M059J (cell line): ENCODE measurements at places on chromosomes 6 and 20.
A peak's percentile ranks its signal among the peaks of the same experiment; 100 is the strongest.

- no peak for DNase-seq
Observed at GRCh38 chr6:151493161-151493803, 535 bp upstream of the CCDC170 start.

- DNase-seq = peak; percentile 99
Observed at GRCh38 chr6:33781131-33781975, 7.6 kb downstream of the LEMD2 start.

DNA sequence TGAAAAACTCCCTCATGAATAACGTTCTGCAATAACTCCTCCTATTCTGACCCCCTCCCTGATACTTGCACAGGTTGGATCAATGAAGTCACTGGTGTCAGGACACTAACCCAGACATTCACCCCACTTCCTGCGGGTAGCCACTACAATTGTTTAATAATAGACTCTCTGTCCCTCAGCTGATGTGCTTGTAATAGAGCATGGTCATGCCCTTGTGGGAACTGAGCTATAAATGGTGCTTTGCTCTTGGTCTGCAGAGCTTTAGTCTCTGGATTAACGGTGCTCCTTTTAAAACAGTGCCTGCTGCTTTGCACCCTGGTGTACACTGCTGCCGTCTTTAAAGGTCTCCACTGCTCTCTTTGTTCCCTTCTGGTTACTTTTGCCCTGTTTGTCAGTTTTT, 127.3 kb downstream of the BACH2 start:
- DNase-seq = no peak

DNA sequence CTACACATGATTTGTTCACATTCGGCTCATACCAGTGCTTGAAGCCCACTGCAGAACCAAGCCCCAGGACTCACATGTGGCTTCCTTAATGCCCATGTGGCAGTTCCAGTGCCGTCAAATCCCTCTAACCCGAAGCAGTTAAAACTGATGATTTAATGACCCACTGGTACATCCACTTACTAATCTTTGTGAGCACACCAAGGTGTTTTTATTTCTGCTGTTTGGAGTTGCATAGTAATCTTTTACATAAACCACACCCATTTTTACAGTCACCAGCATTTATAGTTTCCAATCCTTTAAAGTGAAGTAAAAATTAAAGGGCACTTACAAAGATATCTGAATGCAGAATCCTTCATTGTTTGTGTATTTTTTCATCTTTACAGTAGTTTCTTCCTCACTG, 232.0 kb downstream of the ANKRD60 start:
- DNase-seq = peak; percentile 60

GRCh38 chr20:46512943-46513844, at the start of gene ZNF334:
Gene ZNF334 (minus strand): TSS chr20:46513559. CDS start chr20:46512102, 1,457 bp downstream.
- peak; percentile 69 for DNase-seq

- DNase-seq = peak; percentile 70
Observed at GRCh38 chr6:128713461-128713860, 169.5 kb upstream of the LAMA2 start.

GRCh38 chr20:57124800-57125517, 141.5 kb downstream of the BMP7 start:
- peak; percentile 54 for DNase-seq

GRCh38 chr6:29745386-29745785, 22.2 kb downstream of the HLA-F start:
- no peak for DNase-seq

DNA sequence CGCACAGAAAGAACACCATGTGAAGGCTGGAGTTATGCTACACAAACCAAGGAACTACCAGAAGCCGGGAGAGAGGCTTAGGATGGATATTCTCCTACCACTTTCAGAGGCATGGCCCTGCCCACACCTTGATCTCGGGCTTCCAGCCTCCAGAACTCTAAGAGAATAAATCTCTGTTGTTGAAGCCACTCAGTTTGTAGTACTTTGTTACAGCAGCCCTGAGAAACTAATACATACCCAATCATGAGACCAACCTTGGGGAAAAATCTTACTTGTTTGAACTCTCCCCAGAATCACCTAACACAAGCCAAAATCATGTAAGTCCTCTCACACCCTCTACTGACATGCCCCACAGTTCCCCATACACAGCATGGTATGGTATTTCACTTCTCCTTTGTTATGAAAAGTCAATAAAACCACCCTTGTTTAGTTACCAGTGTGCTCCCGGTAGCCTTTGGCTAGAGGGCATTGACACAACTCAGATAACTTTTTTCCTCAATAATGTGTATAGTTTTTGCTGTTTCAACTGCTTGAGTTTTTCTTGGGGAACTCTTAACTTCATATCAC, 40.7 kb upstream of the SLC2A12 start:
- peak; percentile 31 for DNase-seq

GRCh38 chr20:56411759-56412472, at the start of gene CASS4:
Gene CASS4 (plus strand): TSS chr20:56412260. CDS start chr20:56412459, 199 bp downstream.
- no peak for DNase-seq

DNA sequence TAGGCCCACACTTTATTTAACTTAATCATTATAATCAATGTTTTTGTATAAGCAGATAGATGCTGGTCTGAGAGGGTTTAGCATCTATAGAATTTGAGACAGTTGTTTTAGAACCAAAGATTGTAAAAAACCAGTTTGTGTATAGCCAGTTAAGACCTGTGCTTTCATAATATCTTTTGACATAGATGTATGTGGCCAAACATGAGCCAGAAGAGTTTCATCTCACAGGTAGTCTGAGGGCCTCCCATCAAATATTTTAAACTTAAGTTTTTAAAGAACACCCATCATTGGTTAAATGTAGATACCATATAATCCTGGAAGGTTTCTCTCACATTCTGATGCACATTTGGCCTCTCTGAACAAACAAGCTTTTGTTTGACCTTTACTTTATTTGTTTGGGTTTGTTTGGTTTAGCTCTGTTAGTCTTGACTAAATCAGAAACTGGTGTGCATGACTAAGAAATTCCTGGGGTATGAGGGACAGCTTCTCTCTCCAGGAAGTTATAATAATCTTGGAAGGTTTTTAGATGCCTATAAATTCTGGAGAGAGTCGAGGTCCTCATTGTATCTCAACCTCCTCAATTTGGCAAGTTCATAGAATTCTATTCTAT, 58.0 kb upstream of the TMEM200A start:
- DNase-seq = peak; percentile 90

DNA sequence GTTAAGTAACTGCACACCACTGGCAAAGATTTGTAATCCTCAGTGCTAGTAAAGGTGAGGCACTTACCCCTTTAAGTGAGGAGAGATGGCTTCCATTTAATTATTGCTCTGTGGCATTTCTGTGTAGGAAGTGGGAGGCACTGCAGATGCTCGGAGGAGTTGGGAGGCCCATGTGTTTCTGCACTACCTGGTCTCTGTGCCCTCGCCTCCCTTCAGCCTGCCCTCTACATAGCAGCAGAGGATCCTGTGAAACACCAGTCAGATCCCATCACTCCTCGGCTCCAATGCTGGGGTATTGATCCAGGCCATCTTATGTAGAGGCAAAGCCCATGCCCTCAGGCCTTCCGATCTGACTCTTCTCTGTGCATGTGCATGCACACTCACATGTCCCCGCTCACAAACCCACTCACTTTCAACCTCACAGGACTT, 67.0 kb downstream of the SLX4IP start:
- no peak for DNase-seq
